Neural progenitor cell (in vitro differentiated cells): ENCODE measurements at places on chromosomes 6 and 20. TPM values are rescaled to one million over a fixed set of nuclear protein-coding genes. Genes with fewer than 3 reads are reported as not detected.
A peak's percentile ranks its signal among the peaks of the same experiment; 100 is the strongest.

The COL19A1 gene
- 0.03 TPM in 1 of 2 replicates, not detected in the other for total RNA-seq

- H3K4me3 ChIP-seq, result no peak overlapping the region
- H3K36me3 ChIP-seq, result no peaks in the 10 kb centered on the region
- H3K27me3 ChIP-seq, result no peaks in the 10 kb centered on the region
- no peak overlapping the region for H3K27ac ChIP-seq
- DNase-seq, result no peak
Observed at GRCh38 chr6:125507987-125508655, 206.4 kb upstream of the HDDC2 start.

DNA sequence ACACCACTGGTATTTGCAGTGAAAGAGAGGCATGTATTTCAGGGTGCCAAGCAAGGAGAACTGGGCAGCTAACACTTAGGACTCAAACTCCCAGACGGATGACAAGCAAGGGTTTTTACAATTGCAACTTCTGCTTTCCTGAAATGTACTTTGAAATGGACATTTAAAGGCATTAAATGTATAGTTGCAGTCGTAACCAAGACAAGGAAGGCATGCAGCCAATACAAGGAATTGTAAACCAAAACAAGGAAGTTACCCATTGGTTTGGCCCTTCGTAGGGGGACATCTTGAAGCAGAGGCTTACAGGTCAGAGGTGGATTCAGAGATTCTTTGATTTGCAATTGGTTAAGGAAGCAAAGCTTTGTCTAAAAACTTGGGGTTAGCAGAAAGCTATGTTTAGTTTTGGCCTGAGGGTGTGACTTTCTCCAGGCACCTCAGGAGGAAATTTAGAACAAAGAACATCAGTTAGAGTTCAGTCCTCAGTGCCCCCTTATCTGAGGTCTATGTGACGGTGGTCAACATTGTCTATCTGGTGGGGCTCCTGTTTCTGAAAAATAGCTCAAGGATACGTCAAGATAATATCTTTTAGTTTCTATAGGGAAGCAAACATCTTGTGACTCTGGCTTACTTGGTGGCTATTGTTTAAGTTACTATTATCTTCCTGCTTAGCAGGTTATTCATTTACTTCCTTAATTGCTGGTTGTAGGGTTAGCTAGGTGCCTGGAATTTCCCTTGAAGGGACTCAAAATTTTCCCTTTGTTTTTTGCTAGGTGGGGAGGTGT lies 266.0 kb downstream of the CD83 start:
- H3K4me3 ChIP-seq, result no peak overlapping the region
- no peaks in the 10 kb centered on the region for H3K36me3 ChIP-seq
- H3K4me1 ChIP-seq, result peaks cover 59% of the 10 kb centered on the region
- no peaks in the 10 kb centered on the region for H3K27me3 ChIP-seq
- no peak for DNase-seq

The C6orf62 gene
- total RNA-seq, result 71.5 and 82.3 TPM in 2 replicates

The ZNF335 gene
- 7.2 and 17.4 TPM in 2 replicates for total RNA-seq

- H3K27ac ChIP-seq, result no peak overlapping the region
- no peak overlapping the region for H3K4me3 ChIP-seq
- no peaks in the 10 kb centered on the region for H3K4me1 ChIP-seq
- H3K27me3 ChIP-seq, result no peaks in the 10 kb centered on the region
- no peak for DNase-seq
- H3K36me3 ChIP-seq, result no peaks in the 10 kb centered on the region
Observed at GRCh38 chr20:22916021-22916842, 118.9 kb upstream of the SSTR4 start.

DNA sequence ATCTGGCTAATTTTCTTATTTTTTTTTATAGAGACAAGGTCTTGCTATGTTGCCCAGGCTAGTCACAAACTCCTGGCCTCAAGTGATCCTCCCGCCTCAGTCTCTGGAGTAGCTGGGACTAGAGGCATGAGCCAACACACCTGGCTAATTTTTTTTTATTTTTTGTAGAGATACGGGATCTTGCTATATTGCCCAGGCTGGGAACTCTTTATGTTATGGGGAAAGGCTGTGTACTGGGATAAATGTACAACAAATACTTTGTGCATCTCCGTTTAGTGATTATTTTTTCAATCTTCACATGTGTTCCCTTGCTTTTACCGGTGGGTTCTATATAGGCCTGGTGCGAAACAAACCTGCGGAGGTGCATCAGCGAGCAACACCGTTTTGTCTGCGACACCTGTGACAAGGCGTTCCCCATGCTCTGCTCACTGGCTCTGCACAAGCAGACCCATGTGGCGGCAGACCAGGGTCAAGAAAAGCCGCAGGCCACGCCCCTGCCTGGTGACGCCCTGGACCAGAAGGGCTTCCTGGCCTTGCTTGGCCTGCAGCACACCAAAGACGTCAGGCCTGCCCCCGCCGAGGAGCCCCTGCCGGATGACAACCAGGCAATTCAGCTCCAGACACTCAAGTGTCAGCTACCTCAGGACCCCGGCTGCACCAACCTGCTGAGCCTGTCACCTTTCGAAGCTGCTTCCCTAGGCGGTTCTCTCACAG lies 84.2 kb downstream of the SSR1 start:
- H3K4me3 ChIP-seq, result no peak overlapping the region
- no peak overlapping the region for H3K27ac ChIP-seq
- DNase-seq, result no peak
- no peaks in the 10 kb centered on the region for H3K36me3 ChIP-seq
- H3K27me3 ChIP-seq, result no peaks in the 10 kb centered on the region

GRCh38 chr20:37245216-37246150 lies 16.1 kb downstream of the GHRH start:
- H3K4me3 ChIP-seq, result peak overlapping the region; percentile 11
- H3K36me3 ChIP-seq, result peaks cover 12% of the 10 kb centered on the region
- no peaks in the 10 kb centered on the region for H3K27me3 ChIP-seq

DNA sequence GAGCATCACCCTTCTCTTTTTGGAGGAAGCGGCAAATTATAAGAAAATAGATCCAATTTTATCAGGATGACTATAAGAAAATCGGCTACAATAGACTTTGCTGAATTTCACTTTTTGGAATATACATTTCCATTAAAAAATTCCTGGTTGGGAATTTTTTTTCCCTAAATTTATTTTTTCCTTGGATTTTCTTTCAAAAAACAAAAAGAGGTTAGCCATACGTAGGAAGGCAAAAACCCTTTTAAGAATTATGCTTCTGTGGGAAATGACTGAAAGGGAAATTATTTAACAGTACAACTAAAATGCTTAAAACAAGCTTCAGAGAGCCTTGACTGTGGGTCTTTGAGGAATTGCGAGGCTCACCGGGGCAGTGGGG lies 86.9 kb downstream of the SLC22A23 start:
- no peak for DNase-seq
- no peak overlapping the region for H3K27ac ChIP-seq
- H3K27me3 ChIP-seq, result no peaks in the 10 kb centered on the region
- H3K4me3 ChIP-seq, result no peak overlapping the region
- H3K36me3 ChIP-seq, result no peaks in the 10 kb centered on the region

DNA sequence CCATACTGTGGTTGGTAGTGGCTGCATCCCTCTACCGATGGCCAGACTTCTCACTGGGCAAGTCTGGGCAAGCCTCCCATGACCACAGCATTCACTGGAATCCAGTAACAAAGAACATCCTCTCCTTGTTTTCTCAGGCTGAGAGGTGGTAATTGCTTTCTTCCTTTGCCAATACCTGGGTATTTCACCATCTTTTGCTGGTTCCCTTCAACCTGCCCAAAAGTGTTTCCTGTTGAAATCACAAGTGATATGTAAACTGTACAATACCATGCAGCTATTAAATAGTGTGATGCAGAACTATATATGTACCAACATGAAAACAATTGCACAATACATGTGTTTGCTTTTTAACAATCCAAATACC lies at the start of gene PTCHD4:
Gene PTCHD4 (minus strand): TSS at position 55 of the 364 bp plus-strand sequence. CDS start 42,240 bp downstream, outside the sequence.
- peaks cover 22% of the 10 kb centered on the region for H3K4me1 ChIP-seq
- H3K36me3 ChIP-seq, result no peaks in the 10 kb centered on the region
- H3K27me3 ChIP-seq, result no peaks in the 10 kb centered on the region
- peak within 1 kb of the TSS; percentile 67 for H3K27ac ChIP-seq
- H3K4me3 ChIP-seq, result peak within 1 kb of the TSS; percentile 73

The ABCC10 gene
- total RNA-seq, result 10.1 and 14.6 TPM in 2 replicates

DNA sequence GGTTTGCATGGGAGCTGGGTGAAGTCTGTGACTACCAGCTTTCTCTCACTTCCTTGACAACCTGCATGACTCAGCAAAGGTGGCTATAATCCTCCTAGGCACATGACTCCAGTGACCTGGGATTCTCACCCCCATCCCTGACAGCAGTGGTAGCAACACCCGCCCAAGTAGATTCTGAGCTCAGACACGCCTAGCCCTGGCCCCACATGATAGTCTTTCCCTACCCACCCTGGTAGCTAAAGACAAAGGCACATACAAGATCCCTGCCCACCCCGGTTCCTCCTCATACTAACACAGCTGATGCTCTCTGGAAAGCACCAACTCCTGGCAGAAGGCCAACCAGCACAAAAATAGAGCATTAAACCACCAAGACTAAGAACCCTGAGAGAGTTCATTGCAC lies 25.9 kb upstream of the CRISP1 start:
- no peak for DNase-seq
- H3K27me3 ChIP-seq, result no peaks in the 10 kb centered on the region
- H3K4me3 ChIP-seq, result no peak overlapping the region
- H3K4me1 ChIP-seq, result peaks cover 4% of the 10 kb centered on the region
- no peak overlapping the region for H3K27ac ChIP-seq

DNA sequence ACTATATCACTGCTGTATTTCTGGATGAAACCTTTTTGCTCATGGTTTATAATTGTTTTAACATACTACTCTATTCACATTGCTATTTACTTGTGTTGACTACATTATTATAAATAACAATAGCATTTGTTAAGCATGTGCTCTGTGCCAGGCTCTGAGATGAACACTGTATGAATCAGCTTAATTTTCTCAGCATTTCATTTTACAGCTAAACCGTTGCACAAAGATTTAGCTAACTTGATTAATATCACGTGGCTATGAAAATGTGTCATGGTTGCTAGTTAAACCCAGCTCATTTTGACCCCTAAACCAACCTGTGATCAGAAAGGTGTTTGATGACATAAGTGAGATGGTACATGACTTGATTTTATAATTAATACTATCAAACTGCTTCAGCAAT lies 77.5 kb downstream of the NCOA7 start:
- no peak overlapping the region for H3K27ac ChIP-seq
- no peak for DNase-seq
- no peaks in the 10 kb centered on the region for H3K27me3 ChIP-seq
- H3K4me1 ChIP-seq, result peaks cover 3% of the 10 kb centered on the region
- H3K36me3 ChIP-seq, result no peaks in the 10 kb centered on the region
- H3K4me3 ChIP-seq, result no peak overlapping the region

- no peaks in the 10 kb centered on the region for H3K4me1 ChIP-seq
- H3K4me3 ChIP-seq, result no peak overlapping the region
Observed at GRCh38 chr6:49606721-49607390, 29.8 kb downstream of the RHAG start.

The SCUBE3 gene
- 9.0 and 11.4 TPM in 2 replicates for total RNA-seq

- H3K27ac ChIP-seq, result no peak overlapping the region
- no peak overlapping the region for H3K4me3 ChIP-seq
- DNase-seq, result no peak
- H3K27me3 ChIP-seq, result no peaks in the 10 kb centered on the region
Observed at GRCh38 chr20:63205896-63206295, 10.0 kb downstream of the YTHDF1 start.

- H3K27me3 ChIP-seq, result no peaks in the 10 kb centered on the region
- H3K4me3 ChIP-seq, result no peak overlapping the region
Observed at GRCh38 chr6:126535138-126535537, 195.2 kb downstream of the CENPW start.

GRCh38 chr20:63134201-63134612 lies 81.7 kb downstream of the YTHDF1 start:
- no peak overlapping the region for H3K27ac ChIP-seq
- H3K4me1 ChIP-seq, result peaks cover 4% of the 10 kb centered on the region
- DNase-seq, result peak; percentile 33
- no peaks in the 10 kb centered on the region for H3K36me3 ChIP-seq
- no peak overlapping the region for H3K4me3 ChIP-seq

GRCh38 chr6:154230910-154231595 lies 125.5 kb downstream of the IPCEF1 start:
- no peak overlapping the region for H3K27ac ChIP-seq
- no peaks in the 10 kb centered on the region for H3K4me1 ChIP-seq
- H3K27me3 ChIP-seq, result no peaks in the 10 kb centered on the region
- H3K36me3 ChIP-seq, result no peaks in the 10 kb centered on the region

DNA sequence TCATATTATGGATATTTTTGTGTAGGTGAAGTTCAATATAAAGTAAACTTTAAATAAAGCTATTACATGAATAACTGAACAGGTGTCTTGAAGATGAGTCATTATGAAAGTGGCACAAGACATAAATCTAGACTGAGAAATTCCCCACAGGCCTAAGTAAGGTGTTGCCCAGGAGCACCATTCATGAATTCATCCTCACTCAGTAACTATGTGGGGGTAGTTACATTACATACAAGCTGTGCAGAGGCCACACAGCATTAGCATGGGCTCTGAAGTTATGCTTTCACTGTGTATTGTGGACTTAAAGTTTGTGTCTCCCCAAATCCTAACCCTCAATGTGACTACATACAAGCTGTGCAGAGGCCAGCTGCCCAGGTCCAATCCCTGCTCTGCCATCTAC lies 65.9 kb downstream of the BCAS1 start:
- no peak overlapping the region for H3K27ac ChIP-seq
- no peaks in the 10 kb centered on the region for H3K4me1 ChIP-seq
- no peak for DNase-seq
- no peak overlapping the region for H3K4me3 ChIP-seq
- H3K27me3 ChIP-seq, result no peaks in the 10 kb centered on the region
- no peaks in the 10 kb centered on the region for H3K36me3 ChIP-seq

The ACTL10 gene
- total RNA-seq, result 0.19 TPM in 1 of 2 replicates, not detected in the other

DNA sequence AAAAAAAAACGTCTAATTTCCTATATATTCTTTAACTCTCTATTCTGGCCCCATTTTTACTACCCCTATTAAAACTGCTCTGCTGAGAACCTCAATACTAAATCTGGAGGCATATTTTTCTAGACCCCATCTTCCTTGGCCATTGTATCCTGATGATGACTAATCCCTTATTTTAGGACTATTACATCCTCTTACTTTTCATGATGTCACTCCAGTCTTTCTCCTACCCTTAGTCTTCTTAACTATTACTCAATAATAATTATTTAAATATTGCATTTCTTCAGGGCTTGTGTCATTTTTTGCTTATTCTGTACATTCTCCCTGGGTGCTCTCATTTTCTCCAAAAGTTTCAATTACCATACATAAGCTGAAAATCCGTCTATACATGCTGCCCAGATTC lies 6.4 kb downstream of the FBXO30 start:
- no peak overlapping the region for H3K27ac ChIP-seq
- DNase-seq, result no peak
- peaks cover 21% of the 10 kb centered on the region for H3K4me1 ChIP-seq
- H3K4me3 ChIP-seq, result no peak overlapping the region
- no peaks in the 10 kb centered on the region for H3K36me3 ChIP-seq
- H3K27me3 ChIP-seq, result no peaks in the 10 kb centered on the region

The MTG2 gene
- 16.2 and 19.2 TPM in 2 replicates for total RNA-seq

GRCh38 chr6:165834613-165835259 lies 171.7 kb upstream of the PDE10A start:
- no peak for DNase-seq
- no peak overlapping the region for H3K27ac ChIP-seq
- H3K36me3 ChIP-seq, result no peaks in the 10 kb centered on the region

DNA sequence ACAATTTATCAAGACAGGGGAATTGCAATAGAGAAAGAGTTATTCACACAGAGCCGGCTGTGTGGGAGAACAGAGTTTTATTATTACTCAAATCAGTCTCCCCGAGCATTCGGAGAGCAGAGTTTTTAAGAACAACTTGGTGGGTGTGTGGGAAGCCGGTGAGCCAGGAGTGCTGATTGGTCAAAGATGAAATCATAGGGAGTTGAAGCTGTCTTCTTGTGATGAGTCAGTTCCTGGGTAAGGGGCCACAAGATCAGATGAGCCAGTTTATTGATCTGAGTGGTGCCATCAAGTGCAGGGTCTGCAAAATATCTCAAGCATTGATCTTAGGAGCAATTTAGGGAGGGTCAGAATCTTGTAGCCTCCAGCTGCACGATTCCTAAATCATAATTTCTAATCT lies 50.0 kb upstream of the ECI2 start:
- H3K36me3 ChIP-seq, result peaks cover 4% of the 10 kb centered on the region
- H3K27me3 ChIP-seq, result no peaks in the 10 kb centered on the region
- no peak for DNase-seq
- H3K4me3 ChIP-seq, result no peak overlapping the region
- H3K27ac ChIP-seq, result no peak overlapping the region
